ENCODE measurements at places on chromosomes 4 and X.

GRCh38 chr4:111483375-111484169, 661.7 kb upstream of the FAM241A start:
- no peak for DNase-seq

- DNase-seq, result no peak
Observed at GRCh38 chrX:124239324-124239723, 93.1 kb upstream of the TEX13D start.

DNA sequence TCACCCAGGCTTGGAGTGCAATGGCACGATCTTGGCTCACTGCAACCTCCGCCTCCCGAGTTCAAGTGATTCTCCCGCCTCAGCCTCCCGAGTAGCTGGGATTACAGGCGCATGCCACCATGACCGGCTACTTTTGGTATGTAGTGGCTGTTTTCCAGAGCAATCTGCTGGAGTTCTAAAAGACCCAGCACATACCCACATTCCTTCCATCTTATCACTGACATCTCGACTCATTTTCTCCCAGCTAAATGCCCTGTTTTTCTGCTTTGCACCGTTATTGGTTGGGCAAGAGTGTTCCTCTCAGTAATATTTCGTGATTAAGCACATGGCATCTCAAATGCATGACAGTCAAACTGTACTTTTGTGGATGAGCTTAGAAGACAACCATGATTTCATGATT, 53.7 kb downstream of the PRKX start:
- peak; percentile 18 for DNase-seq

DNA sequence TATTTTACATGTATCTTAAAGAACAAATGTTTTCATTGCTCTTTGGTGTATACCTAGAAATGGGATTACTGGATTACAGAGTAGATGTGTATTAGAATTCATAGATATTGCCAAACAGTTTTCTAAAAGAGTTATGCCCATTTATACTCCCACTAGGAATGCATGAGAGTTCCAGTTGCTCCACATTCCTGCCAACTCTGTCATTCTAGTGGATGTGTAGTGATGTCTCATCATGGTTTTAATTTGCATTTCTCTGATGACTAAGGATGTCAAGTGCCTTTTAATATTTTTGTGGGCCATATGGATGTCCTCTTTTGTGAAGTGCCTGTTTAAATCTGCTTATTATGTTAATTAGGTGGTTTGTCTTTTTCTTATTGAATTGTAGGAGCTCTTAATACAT, 65.6 kb upstream of the BMP2K start:
- DNase-seq, result peak; percentile 62

GRCh38 chr4:155705664-155706063, 39.0 kb downstream of the GUCY1A1 start:
- no peak for DNase-seq

DNA sequence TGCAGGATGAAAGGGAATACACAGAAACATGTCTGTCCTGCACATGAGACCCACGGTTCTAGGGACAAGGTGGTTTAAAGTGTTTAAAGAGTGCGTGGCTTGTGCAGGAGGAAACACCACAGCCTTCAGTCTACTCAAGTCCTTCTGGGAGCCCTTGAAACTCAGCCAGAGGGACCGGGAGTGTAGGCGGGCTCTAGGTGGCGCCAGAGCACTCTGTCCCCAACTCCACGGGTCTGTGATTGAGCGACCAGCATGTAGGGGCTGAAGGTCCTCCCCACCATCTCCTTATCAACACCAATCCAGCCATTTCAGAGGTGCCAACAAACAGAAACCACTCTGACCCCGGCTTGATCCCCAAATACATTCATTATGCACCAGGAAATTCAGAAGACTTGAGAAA, 82.0 kb upstream of the CLDN34 start:
- peak; percentile 51 for DNase-seq

DNA sequence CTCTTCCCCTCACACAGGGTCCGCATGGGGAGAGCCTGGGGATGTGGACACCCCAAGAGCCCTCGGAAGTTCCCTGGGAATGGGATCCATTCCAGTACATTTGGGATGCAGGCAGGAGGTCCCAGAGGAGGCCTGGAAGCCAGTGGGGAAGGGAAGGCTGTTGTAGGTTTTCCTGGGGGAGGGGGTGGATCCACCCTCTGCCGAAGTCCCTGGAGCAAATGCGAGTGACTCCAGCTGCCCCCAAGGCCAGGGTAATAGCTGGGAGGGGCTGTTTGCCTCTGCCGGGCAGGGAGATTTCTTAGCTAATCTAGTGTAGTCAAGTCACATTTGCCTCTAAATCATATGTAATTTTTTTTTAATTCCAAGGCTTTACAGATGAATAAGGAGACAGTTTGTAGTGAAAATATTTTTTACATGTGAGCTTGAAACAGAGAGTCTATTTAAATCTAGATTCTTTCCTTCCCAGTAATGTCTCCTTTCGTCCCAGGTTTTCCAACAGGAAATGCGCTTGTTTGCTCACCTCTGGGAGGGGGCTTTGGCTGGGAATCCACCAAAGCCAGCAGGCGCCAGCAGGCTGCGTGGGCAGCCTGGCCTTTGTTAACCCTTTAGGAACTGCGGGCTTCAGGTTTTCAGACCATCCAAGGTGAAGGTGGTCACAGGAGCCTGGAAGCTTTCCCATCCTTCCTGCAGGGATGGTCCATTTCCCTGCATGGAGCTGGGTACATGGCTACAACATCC, 26.8 kb downstream of the SH3TC1 start:
- DNase-seq, result no peak

DNA sequence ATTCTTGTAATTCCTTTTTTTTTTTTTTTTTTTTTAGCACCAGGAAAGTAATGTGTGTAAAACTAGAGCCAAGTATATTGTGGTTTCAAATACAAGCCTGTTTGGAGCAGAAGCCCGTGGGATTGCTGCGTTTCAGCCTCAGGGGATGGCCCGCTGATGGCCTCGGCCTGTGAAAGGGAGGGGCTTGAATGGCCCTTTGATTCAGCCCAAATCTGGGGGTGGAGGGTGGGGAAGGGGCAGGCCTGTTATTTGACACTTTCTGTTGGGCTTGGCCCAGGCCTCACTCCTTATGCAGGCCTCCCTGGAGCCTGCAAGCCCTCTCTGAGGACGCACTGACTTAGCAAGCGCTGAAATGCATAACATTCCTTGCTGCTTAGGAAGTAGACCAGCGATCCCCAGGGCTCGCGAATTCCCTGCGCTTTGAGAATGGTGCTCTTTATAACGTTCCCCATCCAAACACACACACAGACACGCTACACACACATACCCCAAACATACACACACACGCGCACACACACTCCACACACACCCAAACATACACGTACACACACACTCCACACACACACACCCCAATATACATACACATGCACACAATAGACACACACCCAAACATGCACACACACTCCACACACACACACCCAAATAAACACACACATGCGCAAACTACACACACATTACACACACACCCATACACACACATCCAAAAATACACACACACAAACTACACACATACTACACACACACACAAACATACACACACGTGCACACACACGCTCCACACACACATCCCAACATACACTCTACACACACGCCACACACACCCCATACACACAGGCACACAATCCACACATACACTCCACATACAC, 29.6 kb downstream of the TLR10 start:
- peak; percentile 100 for DNase-seq

DNA sequence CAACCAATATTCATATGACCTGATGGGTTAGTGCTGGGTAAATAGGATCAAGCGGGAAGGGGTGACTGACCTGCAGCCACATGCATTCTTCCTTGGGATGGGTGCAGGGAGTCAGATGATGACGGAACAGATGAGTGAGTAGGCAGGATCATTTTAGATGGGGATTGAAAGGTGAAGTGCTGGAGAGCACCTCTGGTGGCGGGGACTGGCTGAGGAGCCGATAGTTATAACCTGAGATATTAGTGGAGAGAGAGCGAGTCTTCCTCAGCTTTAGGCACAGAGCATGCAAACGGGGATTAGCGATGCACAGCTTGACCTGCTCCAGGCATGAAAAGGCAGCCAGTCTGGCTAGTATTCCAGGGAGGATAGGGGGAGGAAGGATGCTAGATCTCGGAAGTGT, 99.1 kb downstream of the AFF1 start:
- no peak for DNase-seq

GRCh38 chr4:73902038-73902637, 32.9 kb downstream of the CXCL1 start:
- peak; percentile 51 for DNase-seq

GRCh38 chrX:39718981-39719380, 378.8 kb downstream of the BCOR start:
- no peak for DNase-seq

DNA sequence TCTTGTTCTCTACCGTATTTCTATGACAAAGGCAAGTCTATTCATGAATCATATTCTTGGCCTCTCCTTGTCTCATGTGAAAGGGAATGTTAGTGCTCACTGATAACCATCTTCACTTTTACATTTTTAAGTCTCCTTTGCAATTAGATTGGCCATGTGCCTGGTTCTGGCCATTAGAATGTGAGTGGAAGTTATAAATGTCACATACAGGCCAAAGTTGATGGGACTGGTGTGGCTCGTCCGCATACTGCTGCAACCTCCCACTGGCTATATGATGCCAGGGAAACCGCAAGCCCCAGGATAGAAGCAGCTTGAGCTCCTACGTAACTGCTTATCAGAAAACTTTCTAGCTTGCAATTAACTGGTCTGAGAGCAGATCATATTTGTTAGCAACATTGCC, 86.1 kb downstream of the MAGEC1 start:
- no peak for DNase-seq

Data from AG10803 (cell line).